ENCODE measurements at places on chromosomes 6 and 20.

- DNase-seq: no peak
Measured at GRCh38 chr6:101543796-101544195, 150.3 kb downstream of the GRIK2 start.

DNA sequence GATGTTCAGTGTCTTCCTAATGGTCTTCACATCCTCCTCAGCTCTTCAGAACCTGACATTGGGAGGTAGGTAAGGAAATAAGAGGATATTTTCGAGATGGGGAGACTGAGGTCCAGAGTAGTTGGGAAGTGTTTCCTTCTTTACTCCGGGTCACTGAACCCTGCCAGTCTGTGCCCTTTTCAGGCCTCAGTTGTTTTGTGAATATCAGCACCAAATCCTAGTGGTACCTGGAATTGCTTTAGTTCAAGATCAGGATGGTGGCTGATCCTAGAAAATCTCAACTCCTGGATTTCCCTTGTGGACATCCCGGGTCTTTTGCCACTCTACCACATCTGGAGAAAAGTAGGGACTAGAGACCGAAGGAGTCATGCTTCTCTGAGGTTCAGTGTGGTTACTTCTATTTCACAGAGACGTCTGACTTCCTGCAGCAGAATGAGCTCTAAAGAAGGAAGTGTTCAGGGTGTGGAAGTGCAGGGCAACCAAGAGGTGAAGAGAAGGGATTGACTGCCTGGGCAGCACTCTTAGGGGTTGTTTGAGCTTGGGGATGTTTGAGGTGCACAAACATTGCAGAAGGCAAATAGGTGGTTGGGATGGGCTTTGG is 995 bp downstream of the STK4 start:
- no peak for DNase-seq

GRCh38 chr6:109693111-109693510 is 2.0 kb downstream of the FIG4 start:
- DNase-seq: no peak

DNA sequence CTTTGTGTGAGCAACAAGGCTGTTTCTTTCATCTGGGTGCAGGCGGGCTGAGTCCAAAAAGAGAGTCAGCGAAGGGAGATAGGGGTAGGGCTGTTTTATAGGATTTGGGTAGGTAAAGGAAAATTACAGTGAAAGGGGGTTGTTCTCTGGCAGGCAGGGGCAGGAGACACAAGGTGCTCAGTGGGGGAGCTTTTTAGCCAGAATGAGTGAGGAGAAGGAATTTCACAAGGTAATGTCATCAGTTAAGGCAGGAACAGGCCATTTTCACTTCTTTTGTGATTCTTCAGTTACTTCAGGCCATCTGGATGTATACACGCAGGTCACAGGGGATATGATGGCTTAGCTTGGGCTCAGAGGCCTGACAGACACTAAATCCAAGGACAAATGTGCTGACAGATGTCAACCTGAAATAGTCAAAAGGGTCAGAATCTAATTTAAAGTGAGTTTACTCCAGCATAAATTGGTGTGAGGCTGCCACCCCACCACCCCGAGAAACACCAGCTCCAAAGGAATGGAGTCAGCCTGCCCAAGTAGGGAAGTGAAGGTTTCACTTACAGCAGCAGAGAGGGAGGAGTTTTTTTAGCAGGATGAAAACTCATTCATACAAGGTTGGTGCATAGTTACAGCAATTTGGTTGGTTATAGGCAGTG is 560.0 kb upstream of the CDH4 start:
- peak; percentile 13 for DNase-seq

DNA sequence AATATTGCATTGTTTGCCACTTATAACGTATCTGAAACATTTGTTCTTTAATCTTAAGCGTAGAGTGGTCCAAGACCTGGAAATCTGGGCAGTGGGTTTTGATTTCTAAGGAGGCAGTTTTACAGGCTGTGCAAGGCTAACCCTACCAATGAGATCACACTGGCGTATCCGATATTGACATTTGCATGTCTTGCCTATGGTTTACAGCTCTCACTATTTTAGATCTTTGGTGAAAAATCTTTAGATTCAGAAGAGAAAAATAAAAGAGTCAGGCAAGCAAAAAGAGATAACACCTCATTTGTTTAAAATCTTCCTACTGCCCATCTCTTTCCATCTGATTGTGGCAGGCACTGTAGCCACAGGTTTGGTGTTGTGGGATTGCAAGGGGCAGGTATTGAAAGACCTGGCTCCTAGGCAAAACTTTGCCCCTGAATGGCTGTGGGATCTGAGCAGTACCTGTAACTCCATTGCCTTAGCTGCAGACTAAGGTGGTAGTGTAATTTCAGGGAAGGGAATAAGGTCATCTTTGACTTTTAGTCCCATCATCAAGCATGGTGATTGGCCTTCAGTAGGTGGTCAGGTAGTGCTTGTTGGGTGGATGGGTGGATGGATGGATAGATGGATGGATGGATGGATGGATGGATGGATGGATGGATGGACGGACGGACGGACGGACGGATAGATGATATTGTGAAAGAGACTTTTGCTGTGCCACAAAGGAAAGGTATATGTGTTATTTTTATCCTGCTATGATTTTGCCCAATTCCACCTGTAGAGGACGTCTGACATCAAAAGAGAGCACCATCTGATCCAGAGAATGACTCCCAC is 1.9 kb downstream of the TNFAIP3 start:
- DNase-seq: no peak

DNA sequence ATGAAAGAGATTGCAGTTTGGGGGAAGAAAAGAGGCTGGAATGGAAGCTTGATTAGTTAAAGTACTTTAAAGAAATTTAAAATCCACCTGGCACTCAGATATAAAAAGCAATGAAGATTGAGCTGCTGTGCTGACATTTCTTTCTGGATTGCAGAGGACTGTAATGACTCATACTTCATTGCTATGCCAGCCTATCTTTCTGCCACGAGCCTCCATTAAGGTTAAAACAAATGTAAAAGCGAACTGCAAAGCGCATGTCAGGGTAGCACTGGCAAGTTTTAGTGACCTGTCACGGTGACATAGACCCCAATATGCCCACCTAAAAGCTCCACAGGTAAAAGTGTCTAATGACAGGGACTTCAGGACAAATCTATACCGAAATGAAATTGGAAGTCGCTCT is 449.6 kb downstream of the C6orf118 start:
- DNase-seq: no peak

GRCh38 chr6:39211183-39211582 is 18.1 kb downstream of the KCNK5 start:
- no peak for DNase-seq

DNA sequence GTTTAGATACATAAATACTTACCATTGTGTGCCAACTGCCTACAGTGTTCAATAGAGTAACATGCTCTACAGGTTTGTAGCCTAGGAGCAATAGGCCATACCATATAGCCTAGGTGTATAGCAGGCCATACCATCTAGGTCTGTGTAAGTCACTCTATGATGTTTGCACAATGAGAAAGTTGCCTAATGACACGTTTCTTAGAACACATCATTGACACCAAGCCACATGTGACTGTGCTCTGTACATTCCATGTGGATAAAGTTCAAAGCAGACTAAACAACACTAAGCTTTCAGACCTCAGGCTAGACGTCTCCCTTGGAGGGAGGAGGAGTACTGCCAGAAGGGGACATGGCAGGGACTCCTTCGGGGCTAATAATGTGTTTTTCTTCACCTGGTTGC is 93.6 kb downstream of the KIF16B start:
- DNase-seq: peak; percentile 22

DNA sequence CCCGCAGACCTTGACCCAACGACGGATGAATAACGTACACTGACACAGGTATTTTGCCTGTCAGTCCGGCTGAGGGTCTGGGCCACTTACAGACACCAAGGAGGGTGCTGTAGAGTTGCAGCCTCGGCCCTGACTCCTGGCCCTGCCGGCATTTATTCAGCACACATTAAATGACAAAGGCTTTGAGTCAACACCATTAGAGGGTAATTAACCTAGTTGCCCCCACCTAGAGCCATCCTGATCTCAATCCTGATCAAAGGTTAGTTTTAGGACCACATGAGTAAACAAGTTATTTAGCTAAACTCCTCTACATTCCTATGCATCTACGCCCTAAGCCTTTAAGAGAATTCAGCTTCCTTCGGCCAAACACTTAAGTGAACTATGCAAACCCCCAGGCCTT is 11.9 kb upstream of the PM20D2 start:
- DNase-seq: no peak

- no peak for DNase-seq
Measured at GRCh38 chr6:166927935-166928643, 28.3 kb downstream of the RNASET2 start.

- DNase-seq: peak; percentile 39
Measured at GRCh38 chr20:18005170-18005989, 36.6 kb downstream of the MGME1 start.

DNA sequence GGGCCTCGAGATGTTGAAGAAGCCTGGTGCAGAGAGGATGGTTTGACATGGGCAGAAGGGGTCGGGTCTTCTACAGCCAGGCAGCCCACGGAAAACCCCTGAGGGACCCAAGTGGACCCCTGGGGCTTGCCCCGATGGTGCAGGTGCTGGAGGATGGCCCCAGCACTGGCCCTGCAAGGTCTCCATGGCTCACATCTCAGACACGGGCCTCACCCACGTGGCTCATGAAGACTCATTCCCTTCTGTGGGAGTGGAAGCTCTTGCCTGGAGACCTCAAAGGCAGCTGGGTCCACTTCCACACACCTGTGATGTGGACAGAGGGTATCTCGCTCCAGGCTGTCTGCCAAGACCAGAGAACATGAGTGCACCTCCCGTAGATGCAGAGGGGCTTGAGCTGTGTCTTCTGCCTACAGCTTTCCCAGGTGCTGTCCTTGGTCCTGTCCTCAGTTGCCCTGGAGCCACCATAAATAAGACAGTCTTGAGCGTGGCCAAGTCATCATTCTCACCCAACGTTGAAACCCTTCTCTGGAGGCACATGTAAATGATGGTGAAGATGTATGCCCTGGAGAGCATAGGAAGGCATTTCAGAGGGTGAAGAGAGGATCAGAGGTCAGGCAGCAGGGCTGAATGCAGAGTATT is 108.0 kb downstream of the SYNDIG1 start:
- no peak for DNase-seq
